ENCODE measurements at places on chromosomes 5 and 9. TPM values are rescaled to one million over a fixed set of nuclear protein-coding genes. Genes with fewer than 3 reads are reported as not detected.

DNA sequence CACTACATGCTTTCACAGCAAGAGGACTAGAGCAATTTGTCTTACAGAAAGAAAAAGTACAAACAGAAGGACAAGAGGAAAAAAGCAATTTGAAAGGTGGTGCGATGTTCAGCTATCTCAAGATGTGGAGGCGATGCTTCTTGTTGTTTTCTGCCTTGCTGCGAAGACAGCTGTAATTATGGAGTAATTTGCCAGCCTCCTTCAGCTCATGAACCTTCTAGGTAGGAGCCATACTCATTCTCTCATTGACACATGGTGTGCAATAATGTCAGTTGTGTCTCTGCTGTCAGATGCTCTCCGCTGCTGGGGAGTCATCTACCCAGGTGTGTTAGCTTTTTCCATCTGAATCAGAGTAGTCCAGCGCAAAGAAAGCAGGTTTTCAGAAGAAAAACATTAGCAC is 424.5 kb downstream of the NR2F1-AS1 start:
- no peak for DNase-seq

- DNase-seq = peak; percentile 46
Observed at GRCh38 chr5:6713274-6714225, at the start of gene TENT4A. TENT4A (plus strand) TSS chr5:6713432; CDS start chr5:6713984, 552 bp downstream.

- DNase-seq = no peak
Observed at GRCh38 chr9:75418518-75418917, 330.2 kb downstream of the OSTF1 start.

GRCh38 chr9:14283276-14283675 is 30.7 kb downstream of the NFIB start:
- DNase-seq = no peak

The GAPT gene
- not detected for total RNA-seq

The SLC4A9 gene
- 0.82 TPM for total RNA-seq

The KIF4B gene
- total RNA-seq = not detected

The CAMSAP1 gene
- total RNA-seq = 88.0 TPM

Measured in transverse colon (tissue), 4 donors.